Hindlimb muscle (tissue), 1 donor: ENCODE measurements at places on chromosomes 2 and 18. TPM values are rescaled to one million over a fixed set of nuclear protein-coding genes. Genes with fewer than 3 reads are reported as not detected.
A peak's percentile ranks its signal among the peaks of the same experiment; 100 is the strongest.

DNA sequence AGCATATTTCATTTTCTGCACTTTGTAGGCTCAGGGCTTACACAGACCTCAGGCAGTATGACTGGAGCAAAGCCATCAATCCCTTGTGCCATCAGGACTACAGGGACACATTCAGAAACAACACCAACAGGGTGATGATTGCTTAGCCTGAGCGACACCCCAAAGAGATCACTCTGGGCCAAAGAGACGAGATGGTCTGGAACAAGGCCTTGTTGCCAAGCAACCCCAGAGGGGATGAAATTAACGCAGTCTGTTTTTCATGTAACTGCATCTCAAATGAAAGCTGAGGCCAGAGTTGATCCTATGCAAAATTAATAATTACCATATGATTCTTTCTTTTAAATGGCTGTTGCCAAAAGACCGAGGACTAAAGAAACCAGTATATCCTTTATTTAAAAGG lies 20.2 kb upstream of the B3GNT2 start:
- no peak for DNase-seq

GRCh38 chr18:4455113-4455811 lies at the start of gene DLGAP1:
Gene DLGAP1, minus strand, starts transcription at chr18:4455307.
- peak; percentile 80 for DNase-seq

DNA sequence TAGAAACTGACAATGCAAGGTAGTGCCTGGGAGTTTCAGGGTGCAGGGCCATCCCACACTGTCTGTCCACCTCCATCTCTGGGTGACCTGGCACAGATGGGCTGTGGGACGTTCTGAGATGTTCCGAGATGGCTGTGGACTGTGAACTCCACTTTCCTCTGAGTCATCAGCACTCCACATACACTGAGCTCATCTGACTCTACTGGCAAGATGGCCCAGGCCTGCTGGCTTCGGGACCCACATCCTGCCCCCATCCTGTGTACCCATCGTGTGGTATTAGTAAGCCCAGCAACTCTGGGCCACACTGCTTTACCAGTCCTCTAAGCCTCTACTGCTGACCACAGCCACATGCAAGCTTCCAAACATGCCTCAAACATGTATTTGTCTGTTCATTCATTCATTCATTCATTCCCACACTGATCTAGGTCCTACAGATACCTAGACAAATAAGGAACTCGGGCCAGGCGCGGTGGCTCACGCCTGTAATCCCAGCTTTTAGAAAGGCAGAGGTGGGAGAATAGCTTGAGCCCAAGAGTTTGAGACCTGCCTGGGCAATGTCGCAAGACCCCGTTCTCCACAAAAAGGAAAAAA lies 124.8 kb upstream of the CXCR4 start:
- DNase-seq = no peak

DNA sequence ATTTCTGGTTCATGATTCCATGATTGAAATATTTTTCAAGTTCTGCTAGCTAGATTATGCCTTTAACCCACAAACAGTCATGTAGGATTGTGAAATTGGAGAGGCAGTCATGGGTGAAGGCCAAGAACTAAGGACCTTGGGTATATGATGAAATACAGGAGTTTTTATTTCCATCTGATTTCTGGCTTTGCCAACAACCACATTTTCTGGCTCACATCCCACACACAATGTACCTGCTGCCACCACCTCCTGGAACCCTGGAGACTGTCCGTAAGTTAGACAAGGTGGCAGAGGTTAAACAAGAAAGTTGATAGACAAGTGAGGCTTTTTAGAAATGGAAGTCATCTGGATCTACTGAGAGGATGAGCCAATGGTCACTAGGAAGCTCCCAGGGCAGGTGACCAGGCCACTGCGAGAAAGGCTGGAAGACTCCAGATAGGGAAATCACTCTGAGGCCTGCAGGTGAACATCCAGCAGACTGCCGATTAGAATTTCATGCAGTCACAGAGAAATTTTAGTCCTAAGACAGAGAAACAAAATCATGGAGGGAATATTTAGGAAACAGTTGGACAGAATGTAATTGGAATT lies 402.0 kb downstream of the ALK start:
- no peak for DNase-seq

DNA sequence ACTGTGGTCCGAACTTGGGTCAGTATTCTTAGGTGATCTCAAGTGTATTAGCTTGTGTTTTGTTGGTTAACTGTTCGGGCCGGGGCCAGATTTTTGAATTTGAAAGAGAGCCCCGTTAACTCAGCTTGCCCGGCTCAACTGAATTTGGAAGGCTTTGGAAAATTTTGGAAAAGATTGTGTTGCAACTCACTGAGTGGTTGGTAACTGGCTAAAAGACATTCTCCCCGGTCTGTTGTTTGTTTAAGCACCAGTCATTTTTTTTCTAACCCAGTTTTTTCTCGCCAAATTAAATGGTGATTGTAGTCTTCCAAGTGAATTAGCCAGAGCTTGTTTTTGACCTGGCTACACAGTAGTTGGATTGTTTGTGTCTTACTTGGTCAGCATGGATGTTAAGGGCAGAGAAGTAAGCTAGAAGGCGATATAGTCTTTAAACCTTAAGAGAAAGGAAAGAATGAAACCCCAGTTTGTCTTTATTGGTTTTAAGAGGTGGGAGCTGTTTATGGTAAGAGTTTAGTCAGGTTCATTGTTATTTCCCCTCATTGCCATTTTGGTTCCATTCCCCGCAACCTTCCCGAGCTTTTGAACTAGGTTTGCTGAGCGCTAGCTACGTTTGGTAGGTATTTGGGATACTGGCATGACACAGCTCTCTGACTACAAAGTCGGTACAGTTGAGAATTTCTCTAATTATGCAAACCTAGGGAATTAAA lies 2.4 kb downstream of the MAP4K4 start:
- DNase-seq = no peak

DNA sequence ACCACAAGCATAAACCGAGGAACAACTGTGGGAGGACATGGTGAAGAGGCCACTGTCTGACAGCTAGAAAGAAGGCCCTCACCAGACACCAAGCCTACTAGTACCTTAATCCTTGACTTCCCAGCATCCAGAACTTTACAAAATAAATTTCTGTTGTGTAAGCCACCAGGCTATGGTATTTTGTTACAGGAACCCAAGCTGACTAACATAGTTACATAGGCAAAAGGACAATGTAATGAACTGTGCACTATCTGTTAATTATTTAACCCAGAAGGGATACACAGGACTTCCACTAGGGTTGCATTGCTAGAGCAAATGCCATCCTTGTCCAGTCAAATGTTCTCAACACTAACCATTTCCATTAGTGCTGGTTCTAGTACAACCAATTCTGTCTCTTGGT lies 47.7 kb upstream of the DOK6 start:
- no peak for DNase-seq

DNA sequence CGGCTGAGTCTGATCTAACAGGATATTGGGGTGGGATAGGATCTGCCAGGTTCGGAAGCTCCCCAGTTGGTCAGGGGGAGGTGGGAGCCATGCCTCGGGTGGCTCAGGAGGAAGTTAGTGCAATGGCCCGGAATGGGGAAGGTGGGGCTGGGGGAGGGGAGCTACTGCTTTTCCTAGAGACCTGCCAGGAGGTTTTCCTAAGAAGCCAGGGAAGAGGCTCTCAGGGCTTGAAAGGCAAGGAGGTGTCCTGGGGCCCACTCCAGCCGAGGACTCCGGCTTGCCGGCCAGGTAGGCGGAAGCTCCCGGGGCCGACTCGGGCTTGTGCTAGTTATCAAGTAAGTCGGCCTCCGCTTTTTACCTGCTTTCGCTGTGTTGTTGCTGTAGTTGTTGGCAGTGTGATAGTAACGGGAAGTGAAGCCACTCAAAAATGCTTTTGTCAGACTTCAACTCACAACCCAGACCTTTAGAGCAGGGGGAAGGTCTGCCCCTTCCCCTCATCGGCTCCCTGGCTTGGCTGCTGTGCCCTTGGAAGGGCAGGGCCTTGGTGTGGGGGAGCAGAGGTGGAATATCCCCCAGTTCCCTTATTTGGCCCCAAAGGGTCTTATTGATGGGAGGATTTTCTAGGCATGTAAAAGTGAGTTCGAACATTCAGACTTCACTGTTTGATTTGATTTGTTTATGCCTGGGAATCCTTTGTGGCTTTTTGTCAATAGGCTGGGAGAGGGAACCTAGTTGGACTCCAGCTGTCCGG lies 5.4 kb downstream of the GDF7 start:
- no peak for DNase-seq

GRCh38 chr2:8624855-8625398 lies 56.9 kb upstream of the ID2 start:
- no peak for DNase-seq

GRCh38 chr2:225989809-225990208 lies 590.3 kb downstream of the NYAP2 start:
- DNase-seq = no peak

DNA sequence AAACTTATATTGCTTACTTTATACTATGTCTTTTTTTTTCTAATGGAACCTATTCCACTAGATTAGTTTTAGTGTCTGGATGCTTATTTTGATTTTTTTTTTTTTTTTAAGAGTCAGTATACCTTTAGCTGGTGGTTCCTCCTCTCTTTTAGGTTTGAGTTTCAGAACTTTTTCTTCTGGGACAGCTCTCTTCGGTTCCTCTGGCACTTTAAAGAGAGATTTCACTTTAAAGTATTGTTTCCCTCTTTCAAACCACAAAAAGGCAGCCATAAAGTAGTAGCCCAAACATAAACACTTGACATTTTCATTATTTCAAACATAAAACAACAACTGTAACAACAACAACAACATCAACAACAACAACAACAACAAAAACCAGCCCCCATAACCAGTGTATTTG lies 123.3 kb downstream of the TTN start:
- DNase-seq = no peak

GRCh38 chr2:169038338-169038757 lies 7.2 kb upstream of the ABCB11 start:
- no peak for DNase-seq

- no peak for DNase-seq
Observed at GRCh38 chr18:3236470-3236869, 11.1 kb upstream of the MYL12A start.

- no peak for DNase-seq
Observed at GRCh38 chr2:135590619-135591260, 59.5 kb downstream of the R3HDM1 start.

- DNase-seq = no peak
Observed at GRCh38 chr2:26017464-26018183, 16.3 kb upstream of the RAB10 start.

DNA sequence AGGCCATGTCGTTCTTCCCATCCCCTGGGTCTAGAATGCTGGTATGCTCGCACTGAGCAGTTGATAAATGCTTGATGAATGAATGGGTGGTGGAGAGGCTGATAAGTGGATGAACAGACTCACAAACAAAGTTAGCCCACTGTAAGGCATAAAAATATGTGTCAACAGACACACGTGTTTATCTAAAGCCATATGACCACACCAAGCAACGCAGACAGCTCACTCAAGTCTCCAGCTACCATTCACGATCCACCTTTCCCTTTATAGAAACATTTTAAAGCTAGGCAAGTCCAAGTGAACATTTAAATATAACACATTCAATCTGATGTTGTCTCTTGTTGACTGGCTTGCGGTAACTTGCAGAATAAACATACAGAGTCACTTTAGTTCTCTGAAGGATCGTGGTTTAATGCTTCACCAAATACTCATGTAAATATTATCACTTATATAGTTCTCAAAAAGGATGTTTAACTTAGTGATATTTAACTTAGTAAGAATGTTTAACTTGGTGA lies 105.5 kb downstream of the NOL10 start:
- no peak for DNase-seq

GRCh38 chr2:96554293-96555145 lies 18.0 kb downstream of the ARID5A start:
- DNase-seq = peak; percentile 59

- DNase-seq = no peak
Observed at GRCh38 chr2:96788442-96789244, 27.4 kb upstream of the CNNM3 start.

GRCh38 chr18:51020536-51020935 lies 9.5 kb upstream of the SMAD4 start:
- DNase-seq = no peak

GRCh38 chr2:119431155-119431975 lies at the start of gene TMEM37:
Gene TMEM37, plus strand, starts transcription at chr2:119431854. Its CDS starts 50 bp downstream, at chr2:119431904.
- peak; percentile 66 for DNase-seq

DNA sequence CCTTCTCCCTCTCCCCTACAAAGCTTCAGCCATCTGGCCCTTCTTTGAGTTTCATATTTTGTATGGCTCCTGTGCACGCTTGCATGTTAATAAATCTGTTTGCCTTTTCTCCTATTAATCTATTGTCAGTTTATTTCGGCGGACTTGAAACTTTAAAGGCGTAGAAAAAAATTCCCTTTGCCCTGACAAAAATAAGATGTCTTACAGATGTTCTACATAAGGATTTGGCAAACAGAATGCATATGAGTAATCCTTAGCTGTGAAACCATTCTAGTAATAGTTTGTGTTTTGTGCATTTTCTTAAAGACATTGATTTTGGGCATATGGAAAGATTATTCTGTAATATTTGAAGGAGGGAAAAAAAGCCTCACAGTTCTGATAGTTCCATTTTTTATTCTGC lies 15.0 kb upstream of the BMPR2 start:
- DNase-seq = peak; percentile 48

Gene HJURP
- polyA plus RNA-seq = 7.5 TPM

Gene TLX2
- polyA plus RNA-seq = not detected

Gene LRPPRC
- 77.8 TPM for polyA plus RNA-seq

Gene RAD51AP2
- 0.25 TPM for polyA plus RNA-seq

Gene DUSP19
- polyA plus RNA-seq = 2.0 TPM

Gene INHA
- polyA plus RNA-seq = 0.97 TPM

Gene ZSWIM2
- polyA plus RNA-seq = not detected

Gene CTLA4
- polyA plus RNA-seq = not detected

Gene KCNIP3
- 5.8 TPM for polyA plus RNA-seq

Gene SPHKAP
- 41.8 TPM for polyA plus RNA-seq

Gene CYS1
- 14.0 TPM for polyA plus RNA-seq

Gene MROH2A
- polyA plus RNA-seq = not detected

Gene MAPK4
- polyA plus RNA-seq = 9.7 TPM

Gene NEB
- 1,512 TPM for polyA plus RNA-seq

Gene GRHL1
- polyA plus RNA-seq = 1.9 TPM
